ENCODE measurements at places on chromosomes 7 and 10. TPM values are rescaled to one million over a fixed set of nuclear protein-coding genes. Genes with fewer than 3 reads are reported as not detected.

The AFAP1L2 gene
- total RNA-seq, result 5.3 TPM

The SORCS3 gene
- not detected for total RNA-seq

The NME8 gene
- total RNA-seq, result not detected

The AKR1D1 gene
- total RNA-seq, result not detected

The CPA2 gene
- not detected for total RNA-seq

The HPSE2 gene
- total RNA-seq, result not detected

The LEP gene
- not detected for total RNA-seq

The TUBAL3 gene
- total RNA-seq, result not detected

The GIMAP1 gene
- total RNA-seq, result under 0.01 TPM

The CDC14C gene
- not detected for total RNA-seq

The WNT16 gene
- total RNA-seq, result not detected

The TRIM50 gene
- total RNA-seq, result not detected

The ADAP1 gene
- total RNA-seq, result 14.8 TPM

The PCLO gene
- 0.96 TPM for total RNA-seq

The SLC39A12 gene
- total RNA-seq, result not detected

The PLA2G12B gene
- not detected for total RNA-seq

The SCIN gene
- 0.26 TPM for total RNA-seq

The PGAM2 gene
- not detected for total RNA-seq

The FBXL13 gene
- total RNA-seq, result 0.16 TPM

The OR9A2 gene
- not detected for total RNA-seq

The BMPER gene
- 7.4 TPM for total RNA-seq

The C10orf143 gene
- 0.39 TPM for total RNA-seq

The MGMT gene
- 29.5 TPM for total RNA-seq

The GPR22 gene
- total RNA-seq, result not detected

The CHN2 gene
- total RNA-seq, result 1.3 TPM

The PPP2R2D gene
- total RNA-seq, result 19.2 TPM

The GPR15LG gene
- not detected for total RNA-seq

The EMX2 gene
- not detected for total RNA-seq

The DGKB gene
- 0.13 TPM for total RNA-seq

The OR6V1 gene
- not detected for total RNA-seq

The FEZF1 gene
- not detected for total RNA-seq

The CLDN4 gene
- total RNA-seq, result 3.2 TPM

The UNCX gene
- total RNA-seq, result not detected
